ENCODE measurements at places on chromosomes 7 and 10. TPM values are rescaled to one million over a fixed set of nuclear protein-coding genes. Genes with fewer than 3 reads are reported as not detected.

DNA sequence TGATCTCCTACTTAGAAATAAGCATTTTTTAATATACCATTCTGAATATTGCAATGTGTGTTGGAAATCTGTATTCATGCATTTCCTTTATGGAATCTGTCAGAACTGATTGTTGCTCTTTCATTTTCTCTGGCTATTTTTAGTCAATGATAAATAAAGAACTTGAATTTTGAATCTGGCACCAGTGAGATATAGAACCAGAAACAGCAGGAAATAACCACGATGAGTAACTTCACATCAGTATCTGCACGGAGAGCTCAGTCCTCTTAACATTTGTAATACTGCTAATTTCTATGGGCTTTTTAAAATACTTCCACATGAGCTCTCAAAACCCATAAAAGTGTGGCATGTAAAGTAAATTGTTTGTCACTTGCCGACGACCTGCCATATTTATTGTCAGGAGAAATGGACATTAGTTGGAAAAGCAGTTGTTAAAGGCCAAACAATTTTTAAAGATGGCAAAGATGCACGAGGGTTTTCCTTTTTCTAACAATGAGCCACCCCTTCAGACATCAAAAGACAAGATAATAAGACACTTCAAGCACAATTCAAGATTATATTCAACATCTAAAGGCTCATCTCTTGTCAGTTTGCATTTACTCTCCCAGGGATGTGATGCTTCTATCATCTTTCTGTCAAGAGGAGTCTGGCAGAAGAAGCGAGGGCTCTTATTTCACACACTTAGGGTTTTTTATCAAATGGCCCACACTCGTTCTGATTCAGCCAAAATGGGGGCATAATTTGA, 118.3 kb downstream of the POU6F2 start:
- no peak for DNase-seq

Gene NPS
- total RNA-seq, result not detected

Gene SDK1
- total RNA-seq, result 0.12 TPM

- DNase-seq, result no peak
Measured at GRCh38 chr10:79162861-79163665, 94.3 kb downstream of the ZMIZ1 start.

GRCh38 chr7:20217193-20217948, at the start of gene MACC1:
Gene MACC1 (minus strand): TSS chr7:20217384. CDS start chr7:20161862, 55,522 bp downstream.
- DNase-seq, result no peak

DNA sequence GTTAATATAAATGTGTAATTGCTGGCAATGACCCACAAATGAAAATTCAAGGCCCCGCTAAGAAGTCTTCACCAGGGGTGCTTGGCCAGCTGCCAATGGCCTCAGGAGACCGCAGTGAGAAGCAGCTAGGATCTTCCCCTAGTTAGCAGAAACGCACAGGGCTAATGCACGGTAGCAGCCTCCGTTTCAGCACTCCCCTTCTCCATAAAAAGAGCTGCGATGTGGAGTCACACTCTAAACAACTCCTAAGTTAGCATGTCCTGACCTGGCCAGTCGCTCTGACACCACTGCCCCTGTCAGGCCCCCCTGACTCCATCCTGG, 139.0 kb downstream of the SEPTIN14 start:
- DNase-seq, result no peak

DNA sequence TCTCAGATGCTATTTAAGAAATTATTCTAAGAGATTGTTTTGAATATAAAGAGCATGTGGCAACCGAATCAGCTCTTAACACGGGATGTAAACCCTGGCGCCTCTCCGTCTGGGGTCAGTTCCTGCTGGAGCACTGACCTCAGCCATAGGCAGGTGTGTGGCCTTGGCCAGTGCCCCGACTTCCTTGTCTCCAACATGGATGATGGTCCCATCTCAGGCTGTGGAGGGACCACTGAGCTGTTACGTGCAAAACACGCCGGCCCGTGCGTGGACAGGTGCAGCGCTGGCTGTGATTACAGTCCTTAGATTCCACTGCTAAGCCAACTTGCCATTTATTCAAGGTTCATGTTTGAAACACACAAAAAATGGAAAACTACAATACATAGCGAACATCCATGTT, 59.9 kb downstream of the C10orf143 start:
- DNase-seq, result no peak

- no peak for DNase-seq
Measured at GRCh38 chr10:117457071-117457810, 82.0 kb upstream of the PDZD8 start.

Gene PARD3
- total RNA-seq, result 8.2 TPM

- no peak for DNase-seq
Measured at GRCh38 chr7:115477193-115477651, 553.3 kb downstream of the TFEC start.

Gene ZNF488
- total RNA-seq, result not detected

GRCh38 chr7:117654780-117655179, 175.0 kb downstream of the CFTR start:
- DNase-seq, result no peak

GRCh38 chr10:6586501-6586900, 6.4 kb upstream of the PRKCQ start:
- no peak for DNase-seq

GRCh38 chr10:104268405-104268712, 625 bp upstream of the GSTO2 start:
- no peak for DNase-seq

DNA sequence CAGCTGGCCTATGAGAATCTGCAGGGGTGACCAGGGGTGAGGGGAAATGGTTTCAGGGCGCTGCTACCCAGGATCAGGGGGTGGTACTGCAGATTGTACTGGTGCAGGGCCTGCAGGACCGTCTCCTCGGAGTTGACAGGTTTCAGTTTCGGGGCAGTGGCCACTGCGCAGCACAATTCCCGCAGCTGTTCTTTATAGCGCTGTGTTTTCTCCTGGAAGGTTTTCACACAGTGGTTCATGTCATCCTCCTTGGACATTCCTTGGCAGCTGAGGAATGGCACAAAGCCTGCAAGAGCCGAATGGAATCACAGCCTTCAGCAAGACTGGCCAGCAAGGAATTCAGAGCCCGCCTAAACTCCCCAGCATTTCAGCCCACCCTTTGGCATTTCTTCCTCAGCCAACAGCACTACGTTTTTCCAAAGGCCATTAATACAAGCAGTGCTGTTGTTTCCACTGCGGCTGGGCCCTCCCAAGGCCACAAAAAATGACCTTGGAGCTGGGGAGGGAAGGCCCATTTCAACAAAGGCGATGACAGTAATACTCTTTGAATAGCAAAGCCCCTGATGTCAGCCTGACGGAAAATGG, 44.9 kb downstream of the PNLIPRP2 start:
- no peak for DNase-seq

GRCh38 chr7:87204933-87205332, 14.6 kb downstream of the TMEM243 start:
- no peak for DNase-seq

GRCh38 chr10:5732141-5732540, 47.5 kb downstream of the TASOR2 start:
- no peak for DNase-seq

Gene ASB10
- not detected for total RNA-seq

Gene FAM237B
- not detected for total RNA-seq

DNA sequence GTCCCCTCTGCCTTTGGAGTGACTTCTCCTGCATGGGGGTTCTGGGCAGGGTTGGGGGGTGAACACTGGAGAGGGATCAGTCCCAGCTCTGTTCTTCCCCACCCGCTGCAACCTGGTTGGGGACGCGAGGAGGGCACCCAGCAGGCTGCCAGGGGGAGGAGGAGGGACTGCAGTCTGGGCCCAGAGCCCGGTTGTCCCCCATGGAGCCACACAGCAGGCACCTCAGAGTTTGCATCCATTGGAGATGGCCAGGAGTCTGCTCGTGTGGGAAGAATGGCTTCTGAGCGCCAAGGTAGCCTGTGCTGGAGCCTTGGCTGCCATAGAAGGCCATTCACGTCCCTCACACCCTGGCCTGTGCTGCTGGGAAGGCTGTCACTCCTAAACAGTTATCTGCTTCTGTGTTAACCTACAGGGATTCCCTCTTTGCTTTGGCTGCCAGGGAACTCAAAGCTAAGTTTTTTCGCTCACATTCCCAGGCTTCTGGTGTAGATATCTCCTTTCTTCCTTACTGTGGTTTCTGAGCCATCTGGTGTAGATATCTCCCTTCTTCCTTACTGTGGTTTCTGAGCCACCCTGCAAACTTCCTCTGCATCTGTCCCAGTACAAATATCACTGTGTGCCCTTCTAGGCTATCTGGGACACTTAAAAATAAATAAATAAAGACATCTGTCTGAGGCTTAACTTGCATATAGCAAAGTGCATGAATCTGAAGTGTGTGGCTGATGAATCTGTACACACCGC, 133.7 kb downstream of the LHPP start:
- DNase-seq, result no peak

GRCh38 chr10:3166496-3167290, 5.9 kb downstream of the PITRM1 start:
- DNase-seq, result no peak

- DNase-seq, result no peak
Measured at GRCh38 chr7:117837841-117838240, 35.4 kb downstream of the CTTNBP2 start.

DNA sequence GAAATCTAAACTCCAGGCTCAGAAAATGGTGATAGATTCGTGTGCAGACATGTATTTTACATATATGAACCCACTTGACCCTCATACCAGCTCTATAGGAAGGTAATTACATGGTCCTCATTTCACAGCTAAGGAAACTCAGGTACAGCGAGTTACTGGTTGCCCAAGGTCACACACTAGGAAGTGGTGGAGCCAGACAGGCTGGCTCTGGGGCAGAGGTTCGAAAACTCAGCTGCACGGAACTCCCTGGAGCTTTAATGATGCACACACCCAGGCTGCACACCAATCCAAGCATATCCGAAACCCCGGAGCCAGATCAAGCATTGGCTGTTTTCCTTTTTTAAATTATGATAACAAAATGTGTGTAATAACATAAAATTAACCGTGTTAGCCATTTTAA, 172.4 kb downstream of the COBL start:
- no peak for DNase-seq

GRCh38 chr10:110803830-110804338, 67.8 kb upstream of the PDCD4 start:
- no peak for DNase-seq

DNA sequence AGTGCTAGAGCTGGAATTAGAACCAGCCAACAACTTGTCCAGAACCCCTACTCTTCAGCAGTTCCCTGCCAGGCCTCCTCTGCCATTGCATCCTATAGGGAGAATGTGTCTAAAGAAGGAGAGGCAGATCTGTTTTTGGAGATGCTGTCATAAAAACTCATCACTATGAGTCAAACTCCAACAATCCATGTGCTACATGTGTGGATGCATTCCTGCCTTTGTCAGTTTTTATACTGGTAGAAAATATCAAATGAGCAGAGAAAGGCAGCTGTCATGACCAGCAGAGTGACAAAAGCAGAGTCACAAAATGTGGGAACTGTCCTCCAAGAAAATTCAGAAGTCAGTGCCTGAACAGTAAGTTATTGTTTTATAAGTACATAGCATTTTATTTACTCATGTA, 93.0 kb downstream of the ABLIM1 start:
- no peak for DNase-seq

Gene TRIL
- total RNA-seq, result not detected

DNA sequence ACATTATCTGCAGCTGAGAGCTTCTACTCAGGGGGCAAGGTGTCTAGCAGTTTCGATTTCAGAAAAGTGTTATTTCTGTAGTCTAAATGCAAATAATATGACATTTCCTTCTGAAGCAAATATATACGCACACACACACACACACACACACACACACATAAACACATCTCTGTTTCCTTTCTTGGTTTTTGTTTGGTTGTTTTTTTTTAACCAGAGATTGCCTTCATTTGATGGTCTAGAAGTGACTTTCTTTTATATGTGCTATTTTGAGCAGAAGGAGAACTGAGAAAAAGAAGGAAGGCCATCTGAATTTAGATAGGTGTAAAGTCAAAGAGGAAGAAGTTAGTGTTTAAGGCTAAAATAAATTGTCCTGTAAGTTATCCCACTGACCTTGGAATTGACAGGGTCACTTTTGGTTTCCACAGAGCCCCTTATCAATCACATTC, 142.2 kb downstream of the TRIL start:
- no peak for DNase-seq

Gene BET1
- total RNA-seq, result 12.3 TPM

Gene C10orf105
- total RNA-seq, result 0.31 TPM

DNA sequence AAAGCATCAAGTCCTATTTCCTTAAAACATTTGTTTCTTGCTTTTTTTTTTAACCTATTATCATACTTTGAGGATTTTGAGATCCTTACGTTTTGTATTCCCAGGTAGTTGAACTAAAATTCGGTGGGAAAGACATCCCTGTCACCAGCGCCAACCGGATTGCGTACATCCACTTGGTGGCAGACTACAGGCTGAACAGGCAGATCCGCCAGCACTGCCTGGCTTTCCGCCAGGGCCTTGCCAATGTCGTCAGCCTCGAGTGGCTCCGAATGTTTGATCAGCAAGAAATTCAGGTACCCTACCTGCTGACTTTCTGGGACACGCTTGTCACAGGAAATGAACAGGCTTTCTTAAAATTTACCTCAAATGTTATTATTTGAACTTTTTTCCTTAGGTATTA, 83.0 kb upstream of the DNAJB6 start:
- no peak for DNase-seq

Gene OR2A1
- total RNA-seq, result not detected

Gene MICU1
- total RNA-seq, result 19.1 TPM

- DNase-seq, result no peak
Measured at GRCh38 chr7:99002827-99003212, 124.5 kb downstream of the TRRAP start.

DNA sequence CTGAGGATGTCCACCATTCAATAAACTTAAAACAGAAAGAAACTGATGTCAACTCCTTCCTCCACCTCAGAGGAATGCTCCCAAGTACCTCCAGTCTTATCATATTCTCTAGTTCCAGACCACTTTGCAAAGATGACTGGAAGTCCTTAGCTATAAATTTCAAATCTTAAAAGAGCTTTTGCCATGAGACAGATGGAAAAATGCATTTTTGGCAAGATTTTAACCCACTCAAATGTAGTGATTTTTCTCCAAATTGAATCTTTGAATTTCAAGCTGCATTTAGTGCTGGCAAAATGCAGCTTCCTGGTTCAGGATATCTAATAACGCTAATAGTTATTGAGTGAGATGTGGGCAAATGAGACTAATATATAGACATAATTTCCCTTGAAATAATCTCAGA, 33.2 kb downstream of the DGKI start:
- DNase-seq, result no peak

GRCh38 chr10:133393401-133394063, 425 bp upstream of the MTG1 start:
- DNase-seq, result no peak

DNA sequence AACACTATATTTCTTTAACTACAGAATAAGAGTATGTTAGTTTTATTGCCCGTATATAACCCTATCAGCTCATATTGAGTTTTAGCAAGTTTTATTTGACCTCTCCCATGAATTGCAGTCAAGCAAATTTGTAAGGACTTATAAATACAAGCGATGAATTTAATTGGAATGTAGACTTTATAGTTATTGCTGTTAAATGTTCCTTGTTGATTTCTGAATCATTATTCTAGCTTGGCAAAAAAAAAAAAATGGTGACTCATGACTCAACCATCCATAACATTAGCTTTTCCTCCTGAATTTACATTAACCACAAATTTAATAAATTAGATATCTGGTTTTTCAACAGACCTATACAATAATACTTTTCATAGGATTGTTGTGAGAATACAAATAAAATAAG, 334.0 kb upstream of the LRRTM3 start:
- no peak for DNase-seq

Gene LEP
- total RNA-seq, result not detected

- no peak for DNase-seq
Measured at GRCh38 chr7:83970081-83970480, 224.5 kb downstream of the SEMA3A start.

Gene PRLHR
- not detected for total RNA-seq

Gene LFNG
- total RNA-seq, result 110 TPM

Gene ELFN1
- total RNA-seq, result not detected

Gene TET1
- 2.2 TPM for total RNA-seq
